ENCODE measurements at places on chromosomes 7 and 10. TPM values are rescaled to one million over a fixed set of nuclear protein-coding genes. Genes with fewer than 3 reads are reported as not detected.

DNA sequence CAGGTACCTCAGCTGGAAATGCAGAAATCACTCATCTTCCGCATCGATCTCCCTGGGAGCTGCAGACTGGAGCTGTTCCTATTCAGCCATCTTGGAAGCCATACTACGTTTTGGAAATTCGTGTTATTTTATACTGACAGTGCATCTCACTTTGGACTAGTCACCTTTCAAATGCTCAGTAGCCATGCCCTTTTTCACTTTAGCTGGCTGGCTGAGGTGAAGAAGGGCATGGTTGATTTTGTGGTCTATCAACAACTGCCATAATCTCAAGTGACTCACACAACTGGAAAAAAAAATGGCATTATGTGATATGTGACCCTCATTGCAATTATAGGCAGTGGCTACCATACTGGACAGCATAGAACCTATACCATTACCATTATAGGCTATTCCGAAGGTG lies 100.5 kb downstream of the CCDC71L start:
- DNase-seq, result no peak

GRCh38 chr7:33477719-33478480 lies 348.5 kb downstream of the BBS9 start:
- no peak for DNase-seq

The CLDN4 gene
- total RNA-seq, result 0.17 TPM

The FAM25G gene
- not detected for total RNA-seq

DNA sequence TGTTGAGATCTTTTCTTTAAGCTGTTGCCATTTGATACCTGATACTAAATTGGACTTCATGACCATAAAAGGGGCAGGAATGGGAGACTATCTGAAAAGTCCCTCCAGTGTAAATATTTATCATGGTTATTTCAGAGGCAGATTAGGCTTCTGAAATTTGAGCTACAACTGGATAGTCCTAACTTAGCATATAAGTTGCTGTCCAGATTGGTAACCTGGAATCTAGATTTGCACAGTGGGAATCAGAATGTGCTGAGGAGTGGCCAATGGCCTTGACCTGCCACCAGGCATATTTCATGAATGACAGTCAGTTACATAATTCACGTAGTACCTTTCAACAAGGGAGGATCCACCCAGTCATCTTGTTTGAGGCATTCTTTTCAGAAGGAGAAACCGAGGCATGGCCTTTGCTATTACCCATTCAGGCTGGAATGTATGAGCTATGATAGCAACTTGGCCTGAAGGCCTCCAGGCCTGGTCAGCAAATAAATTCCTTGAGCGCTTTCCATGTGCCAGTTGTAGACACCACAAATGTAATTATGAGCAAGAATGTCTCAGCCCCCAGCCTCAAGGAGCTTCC lies 80.0 kb downstream of the EEPD1 start:
- no peak for DNase-seq

GRCh38 chr10:63487990-63488389 lies 22.2 kb upstream of the JMJD1C start:
- no peak for DNase-seq

GRCh38 chr10:121519901-121520493 lies 78.2 kb downstream of the FGFR2 start:
- no peak for DNase-seq

Data from A673 (cell line).